Stimulated activated CD8-positive, alpha-beta memory T cell treated with anti-CD3 and anti-CD28 coated beads, Interleukin-15, amount 100 ng/mL, for 4 hours (primary cell): ENCODE measurements at places on chromosomes 5 and 9.

DNA sequence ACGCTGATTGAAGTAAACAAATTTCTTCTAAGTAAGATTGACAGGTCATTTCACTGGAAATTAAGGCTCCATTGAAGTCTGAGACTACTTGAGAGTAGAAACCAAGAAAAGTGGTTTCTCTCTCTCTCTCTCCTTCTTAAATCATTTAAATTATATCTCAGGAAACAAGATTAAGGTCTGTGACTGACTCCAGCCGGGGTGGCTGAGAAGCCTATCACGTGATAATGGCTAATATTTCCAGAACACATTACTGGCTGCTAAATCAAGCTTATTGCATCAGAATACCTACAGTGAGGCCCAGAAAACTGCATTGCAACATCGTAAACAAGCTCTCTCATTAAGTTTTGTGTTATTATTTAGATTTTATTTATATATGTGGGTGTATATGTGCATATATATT, 88.4 kb downstream of the PTCD2 start:
- DNase-seq: no peak

GRCh38 chr5:116621599-116621998, 47.0 kb upstream of the SEMA6A start:
- DNase-seq: no peak

GRCh38 chr9:223152-223551, 8.5 kb downstream of the DOCK8 start:
- no peak for DNase-seq

- DNase-seq: no peak
Observed at GRCh38 chr5:128682669-128683068, 144.6 kb upstream of the FBN2 start.

- DNase-seq: no peak
Observed at GRCh38 chr9:18754537-18754936, 278.5 kb downstream of the SAXO1 start.

- DNase-seq: no peak
Observed at GRCh38 chr5:10761933-10762775, 1.1 kb upstream of the DAP start.
